ENCODE measurements at places on chromosomes 3 and 15. TPM values are rescaled to one million over a fixed set of nuclear protein-coding genes. Genes with fewer than 3 reads are reported as not detected.

Gene PP2D1
- total RNA-seq, result not detected

Gene IGDCC3
- total RNA-seq, result not detected

DNA sequence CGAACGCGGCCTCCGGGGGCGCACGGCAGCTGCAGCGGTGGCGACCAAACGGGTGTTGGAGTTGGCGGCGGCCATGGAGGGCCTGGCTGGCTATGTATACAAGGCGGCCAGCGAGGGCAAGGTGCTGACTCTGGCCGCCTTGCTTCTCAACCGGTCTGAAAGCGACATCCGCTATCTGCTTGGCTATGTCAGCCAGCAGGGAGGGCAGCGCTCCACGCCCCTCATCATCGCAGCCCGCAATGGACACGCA lies 725 bp downstream of the FEM1B start:
- DNase-seq, result no peak

GRCh38 chr15:67678993-67679392 lies 136.5 kb downstream of the MAP2K5 start:
- no peak for DNase-seq

GRCh38 chr15:73965758-73966113 lies 26.4 kb downstream of the STOML1 start:
- no peak for DNase-seq

Gene GHSR
- total RNA-seq, result not detected

Gene NR1I2
- not detected for total RNA-seq
